ENCODE measurements at places on chromosomes 12 and 14. TPM values are rescaled to one million over a fixed set of nuclear protein-coding genes. Genes with fewer than 3 reads are reported as not detected.
A peak's percentile ranks its signal among the peaks of the same experiment; 100 is the strongest.

- DNase-seq: no peak
Observed at GRCh38 chr14:77141214-77142004, at the start of gene ZDHHC22. Gene ZDHHC22, minus strand, starts transcription at chr14:77141791. Its CDS starts 2,053 bp downstream, at chr14:77139738.

- DNase-seq: no peak
Observed at GRCh38 chr12:64813723-64814122, 10.7 kb upstream of the TBC1D30 start.

- peak; percentile 92 for DNase-seq
Observed at GRCh38 chr14:81400852-81401251, 728 bp upstream of the STON2 start.

DNA sequence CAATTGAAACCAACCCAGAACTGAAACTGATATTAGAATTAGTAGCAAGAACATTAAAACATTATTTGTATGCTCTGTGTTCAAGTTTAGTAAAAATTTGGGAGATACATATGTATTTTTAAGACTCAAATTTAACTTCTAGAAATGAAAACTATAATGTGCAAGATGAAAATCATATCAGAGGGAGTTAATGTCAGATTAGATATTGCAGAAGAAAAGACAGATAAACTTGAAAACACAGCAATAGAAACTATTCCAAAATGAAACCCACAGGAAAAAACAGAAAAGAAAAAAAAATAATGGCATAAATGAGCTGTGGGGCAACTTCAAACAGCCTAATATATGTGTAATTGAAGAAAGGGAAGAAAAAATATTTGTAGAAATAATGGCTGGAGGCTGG is 134.9 kb downstream of the DPF3 start:
- no peak for DNase-seq

DNA sequence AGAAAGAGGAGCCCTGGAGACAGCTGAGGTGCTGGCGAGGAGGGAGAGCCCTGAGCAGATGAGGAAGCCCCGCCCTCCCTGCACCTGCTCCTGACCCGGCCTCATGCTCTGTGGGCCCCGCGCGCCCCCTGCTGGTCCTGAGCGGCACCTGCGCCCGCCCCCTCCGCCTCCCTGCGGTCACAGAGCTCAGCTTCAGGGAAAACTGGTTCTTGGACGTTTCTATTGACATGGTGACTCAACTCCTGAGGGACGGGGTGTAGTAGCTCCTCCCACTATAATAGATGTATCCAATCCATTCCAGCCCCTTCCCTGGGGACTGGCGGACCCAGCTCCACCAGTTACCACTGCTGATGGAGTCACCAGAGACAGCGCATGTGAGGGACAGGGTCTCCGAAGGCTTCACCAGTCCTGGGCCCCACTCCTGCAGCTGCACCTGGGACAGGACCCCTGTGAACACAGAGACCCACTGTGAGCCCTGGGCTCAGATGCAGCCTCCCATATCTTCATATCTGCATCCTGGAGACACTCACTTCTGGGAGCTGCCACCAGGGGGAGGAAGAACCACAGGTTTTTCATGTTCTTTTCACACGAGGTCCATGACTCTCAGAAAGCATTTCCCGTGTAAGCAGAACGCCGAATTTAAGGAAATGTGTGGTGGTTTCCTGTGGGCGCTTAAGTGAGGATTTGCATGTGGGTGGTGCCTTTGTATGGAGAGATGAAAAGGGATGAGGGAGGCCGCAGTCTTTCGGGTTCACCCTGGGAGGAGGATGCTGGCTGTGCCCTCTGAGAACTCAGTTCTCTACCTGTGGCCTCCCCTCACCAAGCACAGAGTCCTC is 1346.4 kb downstream of the TMEM121 start:
- DNase-seq: no peak

Gene BEGAIN
- 0.70 TPM for total RNA-seq

- no peak for DNase-seq
Observed at GRCh38 chr12:39672976-39673375, 53.4 kb upstream of the ABCD2 start.

GRCh38 chr12:68800294-68800693 is 7.7 kb upstream of the MDM2 start:
- no peak for DNase-seq

- DNase-seq: no peak
Observed at GRCh38 chr12:50085615-50086072, 502 bp downstream of the SMARCD1 start.

All from suprapubic skin (tissue), 4 donors.